ENCODE measurements at places on chromosomes 5 and 9. TPM values are rescaled to one million over a fixed set of nuclear protein-coding genes. Genes with fewer than 3 reads are reported as not detected.

DNA sequence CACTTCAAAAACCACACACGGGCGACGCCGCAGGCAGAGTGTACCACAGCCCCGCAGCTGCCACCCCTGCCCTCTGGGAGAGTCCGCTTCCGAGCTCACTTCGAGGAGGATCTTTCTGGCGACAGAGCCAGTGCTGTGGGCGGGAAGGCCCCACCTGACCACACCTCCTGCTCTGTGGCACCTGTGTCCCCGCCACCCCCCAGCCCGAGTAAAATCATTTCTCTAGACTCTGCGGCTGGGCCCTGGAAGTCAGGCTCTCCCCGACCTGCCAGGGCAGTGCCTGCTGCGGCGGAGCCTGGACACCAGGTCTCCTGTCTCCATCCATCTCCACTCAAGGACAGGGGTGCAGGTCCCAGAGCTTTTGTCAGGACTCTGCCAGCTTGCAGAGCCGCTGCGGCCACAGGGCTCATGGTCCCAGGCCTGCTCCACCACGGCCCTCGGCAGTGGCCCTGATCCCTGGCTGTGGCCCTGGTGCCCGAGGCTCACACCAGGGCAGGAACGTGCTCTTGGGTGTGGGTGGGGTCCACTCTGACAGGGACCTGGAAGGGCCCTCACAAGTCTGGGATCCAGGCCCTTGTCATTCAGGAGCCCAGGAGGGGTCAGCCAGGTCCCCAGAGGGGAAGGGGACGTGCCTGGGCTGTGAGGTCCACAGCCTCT lies 20.9 kb upstream of the CAMSAP1 start:
- no peak overlapping the region for H3K4me3 ChIP-seq
- no peaks in the 10 kb centered on the region for H3K27me3 ChIP-seq
- H3K27ac ChIP-seq, result no peak overlapping the region
- DNase-seq, result peak; percentile 62
- H3K4me1 ChIP-seq, result no peaks in the 10 kb centered on the region
- peaks cover 41% of the 10 kb centered on the region for H3K36me3 ChIP-seq

DNA sequence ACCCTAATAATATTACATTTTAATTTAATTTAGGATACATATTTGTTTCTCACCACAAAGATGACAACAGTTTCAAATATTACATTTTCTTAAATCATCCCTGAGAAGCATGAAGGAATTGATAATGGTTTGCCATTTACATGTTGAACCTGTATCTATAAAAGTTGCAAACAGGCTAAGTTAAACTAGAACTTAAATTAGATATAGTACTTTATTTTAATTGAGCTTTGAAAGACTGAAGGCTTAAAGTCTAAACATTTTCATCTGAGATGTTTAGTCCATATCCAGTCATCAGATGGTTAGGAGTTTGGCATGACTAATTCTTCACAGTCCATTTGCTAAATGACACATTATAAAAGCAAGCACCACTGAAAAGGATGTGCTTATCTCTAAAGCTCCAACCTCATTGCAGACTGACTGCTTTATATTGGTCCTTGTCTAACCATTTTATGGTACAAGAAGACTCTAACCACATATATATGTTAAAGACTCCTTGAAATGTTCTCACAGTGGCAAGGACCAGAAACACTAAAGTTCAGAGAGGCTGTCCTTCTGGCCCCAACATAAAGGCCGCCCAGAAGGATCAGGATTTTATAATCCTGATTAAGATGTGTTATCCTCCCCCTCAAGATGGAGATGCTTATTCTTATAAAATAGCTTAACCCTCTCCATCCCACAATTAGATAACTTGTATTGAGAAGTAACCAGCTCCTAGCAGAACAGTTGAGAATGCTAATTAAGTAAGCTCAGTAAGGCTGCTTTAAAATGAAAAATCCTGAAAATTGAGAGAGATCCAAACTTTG lies 25.8 kb downstream of the WNT8A start:
- DNase-seq, result no peak
- no peaks in the 10 kb centered on the region for H3K4me1 ChIP-seq
- H3K27me3 ChIP-seq, result no peaks in the 10 kb centered on the region
- no peak overlapping the region for H3K4me3 ChIP-seq
- no peak overlapping the region for H3K27ac ChIP-seq
- H3K36me3 ChIP-seq, result no peaks in the 10 kb centered on the region

DNA sequence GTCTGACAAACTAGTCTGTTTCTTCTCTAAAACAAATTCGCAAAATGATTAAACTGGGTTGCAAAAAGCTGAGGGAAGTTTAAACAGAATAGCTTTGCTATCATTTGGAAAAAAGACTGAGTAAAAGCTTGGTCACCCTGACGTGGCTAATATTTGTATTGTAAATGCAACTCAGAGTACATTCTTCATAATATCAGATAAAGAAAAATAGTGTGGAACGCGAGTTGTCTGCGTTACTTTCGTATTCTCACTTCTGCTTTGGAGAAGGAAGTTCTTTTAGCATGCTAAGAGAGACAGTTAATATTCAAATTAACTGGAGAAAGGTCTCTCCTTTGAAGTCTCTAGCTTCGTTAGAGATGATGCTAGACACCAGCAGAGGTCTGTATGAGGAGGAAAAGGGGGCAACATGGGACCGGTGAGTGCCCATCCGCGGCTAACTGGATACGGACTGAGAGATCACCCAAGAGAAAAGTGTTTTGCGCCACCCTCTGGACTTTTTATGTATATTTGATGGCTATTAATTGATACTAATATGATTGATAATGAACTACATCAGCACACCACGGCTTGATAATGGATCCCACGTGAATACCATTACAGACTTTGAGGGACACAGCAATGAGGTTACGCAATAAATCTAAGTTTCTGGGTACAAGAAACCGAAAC lies 2.9 kb upstream of the CNTRL start:
- H3K27ac ChIP-seq, result peak overlapping the region; percentile 89
- no peak overlapping the region for H3K4me3 ChIP-seq
- H3K27me3 ChIP-seq, result no peaks in the 10 kb centered on the region
- H3K4me1 ChIP-seq, result peaks cover 25% of the 10 kb centered on the region
- DNase-seq, result peak; percentile 39

DNA sequence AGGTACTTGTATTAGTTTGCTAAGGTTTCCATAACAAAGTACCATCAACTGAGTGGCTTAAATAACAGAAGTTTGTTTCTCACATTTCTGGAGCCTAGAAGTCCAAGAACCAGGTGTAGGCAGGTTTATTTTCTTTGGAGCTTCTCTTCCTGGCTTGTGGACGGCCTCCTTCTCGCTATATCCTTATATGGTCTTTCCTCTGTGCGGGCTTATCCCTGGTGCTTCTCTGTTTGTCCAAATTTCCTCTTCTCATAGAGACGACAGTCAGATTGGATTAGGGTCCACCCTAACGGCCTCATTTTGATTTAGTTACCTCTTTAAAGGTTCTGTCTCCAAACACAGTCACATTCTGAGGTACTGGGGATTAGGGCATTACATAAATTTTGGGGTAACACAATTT lies 88.3 kb downstream of the RMI1 start:
- no peaks in the 10 kb centered on the region for H3K27me3 ChIP-seq
- H3K36me3 ChIP-seq, result no peaks in the 10 kb centered on the region
- H3K4me1 ChIP-seq, result no peaks in the 10 kb centered on the region
- DNase-seq, result no peak
- no peak overlapping the region for H3K27ac ChIP-seq
- H3K4me3 ChIP-seq, result no peak overlapping the region

DNA sequence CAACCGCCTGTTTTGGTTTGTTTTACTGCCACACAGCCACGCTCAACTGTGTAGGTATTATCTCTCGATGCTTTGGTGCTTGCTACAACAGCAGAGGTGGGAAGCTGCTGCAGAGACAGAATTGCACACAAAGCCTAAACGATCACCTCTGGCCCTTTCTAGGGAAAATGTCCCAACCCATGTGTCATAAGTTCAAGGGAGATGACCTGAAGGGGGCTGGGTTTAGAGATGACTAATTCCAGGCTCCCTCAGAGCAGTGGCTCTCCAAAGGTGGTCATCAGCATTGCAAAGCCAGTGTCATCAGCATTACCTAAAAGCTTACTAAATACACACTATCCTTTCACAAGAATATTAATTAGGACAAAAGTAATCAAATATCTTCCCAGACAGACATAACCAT lies 10.9 kb downstream of the ZNF622 start:
- H3K27me3 ChIP-seq, result no peaks in the 10 kb centered on the region
- DNase-seq, result no peak
- H3K4me3 ChIP-seq, result no peak overlapping the region
- peaks cover 93% of the 10 kb centered on the region for H3K36me3 ChIP-seq
- no peak overlapping the region for H3K27ac ChIP-seq

DNA sequence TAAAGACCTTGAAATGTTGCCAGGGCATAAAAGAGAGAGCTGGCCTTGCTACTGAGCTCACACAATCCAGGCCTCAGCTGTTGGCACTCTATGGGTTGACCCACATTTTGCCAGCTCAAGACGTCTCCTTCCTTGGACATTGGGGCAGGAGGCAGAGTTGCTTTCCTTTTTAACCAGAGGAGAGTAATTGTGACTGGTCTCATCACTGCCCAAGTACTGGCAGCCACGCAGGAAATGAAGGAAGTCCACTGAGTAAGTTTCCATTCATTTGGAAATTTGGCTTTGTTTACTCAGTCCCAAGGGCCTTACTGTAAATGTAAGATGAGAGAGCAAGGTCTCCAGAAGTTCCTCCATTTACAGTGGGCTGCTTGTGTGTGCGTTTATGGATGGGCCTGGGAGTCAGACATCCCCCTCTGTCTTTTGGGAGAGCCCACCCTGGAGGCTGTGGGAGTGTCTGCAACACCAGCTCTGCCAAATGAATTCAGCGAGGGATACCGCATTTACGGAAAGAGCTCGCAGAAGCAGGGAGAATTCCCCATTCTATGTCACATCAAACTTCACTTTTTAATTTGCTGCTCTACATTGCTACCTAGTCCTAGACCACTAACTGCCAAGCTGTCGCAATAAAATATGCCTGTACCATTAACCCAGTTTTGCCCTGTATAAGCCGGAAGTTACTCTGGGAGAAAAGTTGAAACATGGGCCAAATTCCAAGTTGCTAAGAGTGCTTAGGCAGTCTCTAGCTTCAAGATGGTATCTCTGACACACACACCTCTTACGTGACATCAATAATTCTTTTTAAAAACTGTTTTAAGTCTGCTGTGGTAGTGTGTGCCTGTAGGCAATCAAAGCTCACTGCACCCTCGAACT lies 24.5 kb upstream of the PDZD2 start:
- H3K4me1 ChIP-seq, result no peaks in the 10 kb centered on the region
- H3K4me3 ChIP-seq, result no peak overlapping the region
- H3K27me3 ChIP-seq, result no peaks in the 10 kb centered on the region
- H3K36me3 ChIP-seq, result no peaks in the 10 kb centered on the region

- H3K27me3 ChIP-seq, result no peaks in the 10 kb centered on the region
- no peak for DNase-seq
- H3K4me3 ChIP-seq, result no peak overlapping the region
- no peak overlapping the region for H3K27ac ChIP-seq
These were observed 89.3 kb upstream of the ALDH1A1 start for GRCh38 chr9:73042155-73042554.

Gene SPAG8
- total RNA-seq, result 18.4 TPM

Gene ANKRD18B
- not detected for total RNA-seq

All from upper lobe of left lung (tissue), 6 donors.